ENCODE measurements at places on chromosomes 2 and 18. TPM values are rescaled to one million over a fixed set of nuclear protein-coding genes. Genes with fewer than 3 reads are reported as not detected.
A peak's percentile ranks its signal among the peaks of the same experiment; 100 is the strongest.

GRCh38 chr2:41959760-41960159, 88.1 kb upstream of the PKDCC start:
- no peak for DNase-seq

GRCh38 chr2:171478345-171478744, 43.9 kb upstream of the CYBRD1 start:
- DNase-seq: no peak

DNA sequence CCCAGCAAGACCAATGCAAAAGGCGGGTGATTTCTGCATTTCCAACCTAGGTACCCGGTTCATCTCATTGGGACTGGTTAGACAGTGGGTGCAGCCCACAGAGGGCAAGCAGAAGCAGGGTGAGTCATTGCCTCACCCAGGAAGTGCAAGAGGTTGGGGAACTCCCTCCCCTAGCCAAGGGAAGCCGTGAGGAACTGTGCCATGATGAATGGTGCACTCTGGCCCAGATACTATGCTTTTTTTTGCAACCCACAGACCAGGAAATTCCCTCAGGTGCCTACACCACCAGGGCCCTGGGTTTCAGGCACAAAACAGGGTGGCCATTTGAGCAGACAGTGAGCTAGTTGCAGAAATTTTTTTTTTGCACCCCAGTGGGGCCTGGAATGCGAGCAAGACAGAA, 662.6 kb upstream of the ACVR2A start:
- DNase-seq: peak; percentile 45

- DNase-seq: no peak
These were observed at the start of gene ALKAL2 for GRCh38 chr2:287911-288757. ALKAL2 (minus strand) TSS chr2:288091; CDS start chr2:287835, 256 bp downstream.

DNA sequence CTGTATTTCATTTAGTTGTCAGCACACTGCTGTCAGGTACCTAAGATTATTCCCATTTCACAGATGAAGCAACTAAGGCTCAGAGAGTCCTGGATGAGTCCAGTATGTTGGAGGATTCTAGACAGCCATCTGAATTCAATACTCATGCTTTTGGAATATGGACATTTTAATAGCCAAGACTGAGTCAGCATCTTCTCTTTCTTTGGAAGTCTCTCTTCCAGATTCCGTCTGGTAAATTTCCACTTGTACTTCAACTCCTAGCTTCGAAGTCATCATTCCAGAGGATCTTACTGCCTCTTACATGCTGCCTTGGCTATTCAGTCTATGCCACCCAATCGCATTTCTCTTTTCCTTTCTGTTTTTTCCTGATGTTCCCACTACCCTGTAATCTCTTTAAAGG, 40.6 kb downstream of the INSIG2 start:
- no peak for DNase-seq

GRCh38 chr2:221343524-221343923, 228.6 kb downstream of the EPHA4 start:
- DNase-seq: no peak

- no peak for DNase-seq
These were observed 200.3 kb downstream of the LOXHD1 start for GRCh38 chr18:46456691-46457090.

GRCh38 chr18:23033056-23033455, 99.9 kb downstream of the RBBP8 start:
- DNase-seq: no peak

RGPD3 gene
- 0.48 TPM for total RNA-seq

CDH2 gene
- 0.05 TPM for total RNA-seq

OSBPL6 gene
- 0.52 TPM for total RNA-seq

LRRC30 gene
- not detected for total RNA-seq

ZCCHC2 gene
- 33.8 TPM for total RNA-seq

IL1A gene
- 2.0 TPM for total RNA-seq

SERPINB5 gene
- not detected for total RNA-seq

ERICH2 gene
- total RNA-seq: not detected
